Muscle of leg (tissue), 16 donors: ENCODE measurements at places on chromosomes 12 and 14.

- no peak for DNase-seq
Observed at GRCh38 chr14:61623927-61624326, 71.4 kb upstream of the HIF1A start.

GRCh38 chr12:48572326-48572725 lies 2.5 kb upstream of the LALBA start:
- DNase-seq, result peak; percentile 25

DNA sequence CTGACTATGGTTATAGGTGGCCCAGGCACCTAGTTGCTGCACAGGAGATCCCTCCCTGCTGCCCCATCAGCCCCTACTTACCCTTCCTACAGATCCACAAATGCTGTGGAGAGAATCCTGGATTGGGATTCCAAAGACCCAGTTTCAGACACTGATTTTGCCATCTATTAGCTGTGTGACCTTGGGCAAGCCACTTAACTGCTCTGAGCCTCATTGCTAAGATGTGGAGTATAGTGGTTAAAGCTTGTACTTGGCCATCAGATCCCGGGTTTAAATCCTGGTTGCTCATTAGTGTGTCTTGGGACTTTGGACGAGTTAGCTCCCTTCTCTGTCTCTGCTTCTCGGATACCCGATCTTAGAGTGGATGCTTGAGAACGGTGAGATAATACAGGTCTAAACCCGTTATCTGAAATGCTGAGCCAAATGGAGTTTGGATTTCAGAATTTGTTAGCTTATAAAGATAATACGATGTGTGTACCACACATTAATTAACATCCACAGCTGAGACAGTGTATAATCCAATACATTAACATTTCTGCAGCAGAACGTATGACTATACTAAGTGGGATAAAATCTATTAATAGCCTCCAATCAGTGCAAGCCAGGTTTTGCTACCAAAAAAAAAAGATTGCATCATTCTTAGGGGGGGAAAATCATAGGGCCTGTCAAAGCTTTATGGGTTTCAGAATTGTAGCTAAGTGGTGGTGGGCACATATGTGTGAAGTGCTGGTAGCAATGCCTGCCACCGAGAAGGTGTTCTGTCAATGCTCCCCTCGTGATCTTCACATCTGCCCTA lies 16.0 kb downstream of the PROX2 start:
- no peak for DNase-seq

- DNase-seq, result no peak
Observed at GRCh38 chr14:99232714-99233214, 39.2 kb downstream of the BCL11B start.

DNA sequence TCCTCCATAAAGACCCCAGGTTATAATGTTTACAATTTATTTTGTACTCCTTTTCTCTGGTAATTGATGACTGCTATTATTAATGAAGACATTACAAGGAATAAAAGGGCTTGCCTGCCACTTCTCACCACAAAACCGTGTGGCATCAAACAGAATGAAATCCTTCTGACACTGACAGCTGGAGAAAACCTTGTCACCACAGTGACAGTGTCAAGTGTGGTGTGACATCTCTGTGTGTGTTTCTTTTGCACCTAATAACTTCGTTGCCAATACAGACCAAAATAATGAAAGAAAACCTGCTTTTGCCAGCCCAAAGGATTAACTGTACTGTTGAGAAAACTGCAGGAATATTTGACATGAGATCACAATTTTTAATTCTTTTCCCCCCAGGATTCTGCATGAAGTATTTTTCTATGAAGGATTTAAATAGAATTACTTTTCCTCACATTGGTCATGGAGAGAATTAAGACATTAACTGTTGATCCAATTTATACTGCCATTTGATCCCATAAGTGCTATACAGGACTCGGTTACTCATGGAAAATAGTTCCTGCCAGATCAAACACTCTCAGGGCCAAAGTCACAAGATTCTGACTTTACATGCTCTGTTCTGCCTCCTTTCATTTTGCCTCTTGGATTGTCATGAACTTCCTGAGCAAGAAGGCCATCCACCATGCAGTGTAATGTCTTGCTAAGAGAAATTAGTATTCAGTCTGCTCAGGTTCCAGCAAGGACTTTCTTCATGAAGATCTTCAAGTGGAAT lies 60.4 kb upstream of the IFNG-AS1 start:
- DNase-seq, result peak; percentile 81

DNA sequence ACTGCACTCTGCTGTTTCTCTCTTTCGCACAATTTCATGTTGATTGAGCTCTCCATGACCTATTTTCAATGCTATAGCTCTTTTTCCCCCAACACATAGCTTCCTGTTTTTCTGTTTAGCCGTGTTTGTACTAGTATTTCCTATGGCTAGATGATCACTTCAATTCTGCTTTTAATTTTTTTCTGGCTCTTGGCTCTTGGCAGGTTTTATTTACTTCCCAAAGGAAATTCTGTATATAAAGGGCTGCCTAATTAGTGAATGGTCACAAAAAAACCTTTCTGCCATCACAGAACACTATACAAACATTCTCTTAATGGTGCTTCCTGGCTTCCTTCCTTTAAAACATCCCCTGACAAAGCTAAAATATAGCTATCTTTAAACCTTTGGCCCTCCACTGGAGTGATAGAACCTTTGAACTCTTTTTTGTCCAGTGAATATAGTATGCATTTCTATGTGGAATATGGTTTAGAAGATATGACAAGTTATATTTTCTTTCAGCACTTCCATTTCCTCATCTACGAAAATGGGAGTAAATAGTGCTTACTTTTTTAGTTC lies 88.2 kb downstream of the RASSF9 start:
- peak; percentile 47 for DNase-seq

DNA sequence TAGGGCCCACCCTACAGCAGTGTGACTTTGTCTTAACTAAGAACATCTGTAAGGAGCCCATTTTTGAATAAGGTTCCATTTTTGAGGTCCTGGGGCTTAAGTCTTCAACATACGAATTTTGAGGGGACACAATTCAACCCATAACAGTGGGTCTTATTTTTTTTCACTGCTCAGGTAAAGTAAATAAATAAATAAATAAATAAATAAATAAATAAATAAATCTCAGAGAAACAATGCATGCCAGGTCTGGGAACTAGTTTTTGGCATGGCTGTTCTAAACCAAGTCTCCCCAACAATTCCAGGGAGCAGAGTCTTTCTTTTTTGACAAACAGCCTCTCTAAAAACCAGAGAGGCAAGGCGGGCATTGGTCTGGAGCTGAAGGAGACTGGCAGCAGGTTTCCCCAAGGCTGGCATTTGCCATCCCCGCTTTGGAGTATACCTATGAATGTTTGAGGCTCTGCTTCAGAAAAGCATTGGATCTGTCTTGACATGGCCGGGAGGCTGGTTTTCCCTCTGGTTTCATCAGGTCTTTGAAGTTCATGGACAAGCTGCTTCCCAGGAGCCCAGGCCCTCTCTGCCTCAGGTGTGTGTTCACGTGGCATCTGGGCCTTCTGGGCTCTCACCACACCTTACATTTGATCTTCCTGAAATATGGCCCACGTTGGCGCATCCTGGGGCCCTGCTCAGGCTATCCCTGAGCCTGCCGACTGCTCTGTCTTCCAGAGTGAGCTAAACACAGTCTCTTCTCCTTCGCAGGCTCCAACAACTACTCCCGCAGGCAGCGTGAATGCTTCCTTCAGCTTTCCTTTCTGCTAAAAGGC lies 545.2 kb downstream of the BCL11B start:
- DNase-seq, result no peak

DNA sequence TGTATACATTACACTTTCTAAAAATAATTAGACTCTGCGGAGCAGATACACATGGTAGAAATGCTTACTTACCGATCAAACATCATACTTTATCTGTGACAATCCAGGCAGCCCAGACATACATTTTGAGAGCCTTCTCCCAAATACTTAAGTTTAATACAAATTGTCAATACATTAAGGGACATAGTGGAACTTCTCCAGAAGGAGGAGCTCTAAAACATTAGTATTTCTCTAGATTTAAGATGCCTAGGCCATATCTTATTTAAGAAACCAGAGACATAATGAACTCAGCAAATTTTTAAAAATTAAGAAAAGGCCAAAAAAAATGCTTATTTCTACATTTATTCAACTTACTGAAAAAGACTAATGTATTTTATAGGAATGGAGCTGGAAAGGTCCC lies 16.1 kb downstream of the ACSM4 start:
- DNase-seq, result no peak

DNA sequence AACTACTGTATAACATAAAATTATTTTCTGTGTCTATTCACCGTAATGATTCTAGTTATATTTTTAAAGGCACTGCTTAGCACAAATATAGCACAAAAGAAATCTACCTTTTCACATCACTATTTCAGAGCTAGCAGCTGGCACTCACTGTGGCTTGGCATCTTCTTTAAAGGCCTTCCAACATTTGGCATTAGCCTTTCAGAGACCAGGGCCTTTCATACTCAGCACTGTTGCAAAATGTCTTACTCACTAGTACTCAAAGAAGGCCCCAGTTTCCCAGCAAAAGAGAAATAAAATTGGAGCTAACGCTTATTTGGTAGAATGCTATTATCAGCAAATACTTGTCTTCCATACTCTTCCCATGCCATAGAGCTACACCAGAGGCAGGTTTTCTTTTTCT lies 238.4 kb downstream of the MED13L start:
- DNase-seq, result no peak

GRCh38 chr14:43140453-43140852 lies 1366.6 kb downstream of the FSCB start:
- no peak for DNase-seq

GRCh38 chr12:94165670-94166364 lies 17.4 kb downstream of the PLXNC1 start:
- DNase-seq, result peak; percentile 33

DNA sequence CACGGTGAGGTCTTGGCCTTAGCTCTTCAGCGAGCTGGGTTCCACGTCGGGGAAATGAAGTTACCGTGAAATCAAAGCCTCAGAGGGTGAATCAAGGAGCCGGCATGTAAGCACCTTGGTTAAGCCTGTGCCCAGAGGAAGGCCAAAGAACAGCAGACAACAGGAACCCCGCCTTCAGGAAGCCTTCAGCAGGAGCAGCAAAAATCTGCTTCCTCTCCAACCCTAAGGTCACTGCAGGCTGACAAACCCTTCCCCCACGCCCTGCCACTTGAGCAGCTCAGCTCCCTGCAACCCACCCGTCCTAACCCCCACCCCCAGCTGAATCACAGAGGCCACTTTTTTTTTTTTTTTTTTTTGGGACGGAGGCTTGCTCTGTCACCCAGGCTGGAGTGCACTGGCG lies 72.9 kb upstream of the LTA4H start:
- peak; percentile 55 for DNase-seq

GRCh38 chr14:99266181-99267178 lies 5.5 kb downstream of the BCL11B start:
- DNase-seq, result peak; percentile 85

DNA sequence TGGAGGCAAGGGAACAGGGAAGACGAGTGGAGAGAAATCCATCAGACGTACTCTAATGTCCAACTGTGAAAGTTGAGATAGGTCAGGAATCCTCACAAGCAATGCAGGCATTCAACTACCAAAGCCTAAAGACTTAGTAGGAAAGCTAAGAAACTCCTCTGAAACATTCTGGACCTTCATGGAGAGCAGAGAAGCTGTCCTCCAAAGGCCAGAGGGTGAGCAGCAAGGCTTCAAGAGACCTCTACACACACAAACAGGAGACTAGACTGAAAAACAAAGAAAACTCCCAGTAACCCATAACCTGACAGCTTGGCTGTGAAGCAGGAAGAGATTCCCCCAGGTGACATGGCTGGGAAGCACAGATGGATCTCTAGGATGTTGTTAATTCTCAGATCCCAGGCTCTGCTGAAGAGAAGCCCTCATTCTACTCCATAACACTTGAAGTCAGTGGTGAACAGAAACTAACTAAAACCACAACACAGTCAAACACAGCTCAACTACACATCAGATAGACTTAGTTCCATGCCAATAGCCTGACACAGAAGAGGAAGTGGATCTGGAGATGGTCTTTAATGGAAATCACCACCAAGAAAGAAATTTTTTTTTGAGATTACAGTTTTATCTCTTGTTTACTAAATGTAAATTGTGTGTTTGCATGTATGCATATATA lies 23.2 kb upstream of the LYZ start:
- DNase-seq, result no peak

- no peak for DNase-seq
Observed at GRCh38 chr12:127803545-127803944, 463.4 kb upstream of the TMEM132C start.
